NCI-H510A (cell line): ENCODE measurements at places on chromosomes 11 and 22.

DNA sequence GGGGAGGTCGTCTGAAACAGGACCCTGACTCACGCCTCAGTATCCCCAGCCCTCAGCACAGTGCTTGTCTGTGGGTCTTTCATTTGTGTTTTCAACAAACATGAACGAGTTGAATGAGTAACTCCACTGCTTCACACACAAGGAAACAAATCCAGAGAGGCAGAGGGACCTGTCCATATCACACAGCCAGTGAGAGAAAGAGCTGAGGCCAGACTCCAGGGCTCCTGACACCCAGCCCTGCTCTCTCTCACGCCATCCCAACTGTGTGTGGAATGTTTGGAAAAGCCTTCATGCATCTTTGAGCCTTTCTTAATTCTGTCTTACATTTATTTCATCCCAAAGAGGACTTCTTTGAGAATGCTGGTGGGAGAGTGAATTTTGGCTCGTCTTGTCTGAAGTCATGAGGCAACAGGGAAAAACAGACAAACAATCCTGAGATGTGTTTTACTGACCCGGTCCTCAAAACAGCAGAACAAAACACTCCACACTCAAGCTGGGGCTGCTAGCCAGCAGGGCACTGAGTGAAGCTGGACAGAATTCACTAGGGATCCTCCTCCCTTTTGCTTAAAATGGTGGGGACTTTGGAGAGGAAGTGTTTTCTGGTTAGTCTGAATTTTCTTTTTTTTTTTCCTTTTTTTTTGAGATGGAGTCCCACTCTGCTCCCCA lies 19.7 kb upstream of the ALG8 start:
- no peak for DNase-seq

DNA sequence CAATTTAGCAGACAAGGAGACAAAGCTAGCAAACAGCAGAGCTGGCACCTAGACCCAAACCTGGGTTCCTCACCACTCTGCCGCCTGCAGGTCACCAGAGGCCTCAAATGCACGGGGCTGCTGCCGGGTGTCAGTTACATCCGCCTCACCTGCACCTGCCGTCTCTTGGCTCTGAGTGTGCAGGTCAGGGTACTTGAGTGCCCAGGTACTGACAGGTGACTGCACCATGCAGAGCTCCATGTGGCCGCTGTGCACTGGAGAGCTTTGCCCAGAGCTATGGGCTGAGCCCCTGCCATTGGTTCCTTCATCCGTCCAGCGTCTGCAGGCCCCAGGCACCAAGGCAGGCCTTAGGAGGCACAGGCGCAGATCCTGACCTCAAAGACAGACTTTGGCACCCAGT lies 35.0 kb downstream of the PDGFB start:
- DNase-seq, result peak; percentile 90

DNA sequence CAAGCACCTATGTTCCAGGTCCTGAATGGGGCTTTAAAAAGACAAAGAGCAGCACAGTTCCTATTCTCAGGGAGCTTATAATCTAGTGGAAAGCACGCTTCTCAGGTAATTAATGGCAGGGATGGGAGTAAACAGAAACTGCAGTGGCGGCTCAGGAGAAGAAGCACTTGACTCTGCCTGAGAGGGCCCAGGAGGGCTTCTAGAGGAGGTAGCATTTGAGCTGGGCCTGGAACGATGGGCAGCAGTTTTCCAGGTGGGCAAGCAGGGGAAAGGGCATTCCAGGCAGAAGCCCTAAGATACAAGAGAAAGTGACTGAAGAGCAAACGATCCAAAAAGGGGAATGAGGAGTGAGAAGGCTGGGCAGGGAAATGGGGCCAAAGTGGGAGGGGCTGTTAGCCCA lies 37.1 kb upstream of the CHST1 start:
- DNase-seq, result no peak

DNA sequence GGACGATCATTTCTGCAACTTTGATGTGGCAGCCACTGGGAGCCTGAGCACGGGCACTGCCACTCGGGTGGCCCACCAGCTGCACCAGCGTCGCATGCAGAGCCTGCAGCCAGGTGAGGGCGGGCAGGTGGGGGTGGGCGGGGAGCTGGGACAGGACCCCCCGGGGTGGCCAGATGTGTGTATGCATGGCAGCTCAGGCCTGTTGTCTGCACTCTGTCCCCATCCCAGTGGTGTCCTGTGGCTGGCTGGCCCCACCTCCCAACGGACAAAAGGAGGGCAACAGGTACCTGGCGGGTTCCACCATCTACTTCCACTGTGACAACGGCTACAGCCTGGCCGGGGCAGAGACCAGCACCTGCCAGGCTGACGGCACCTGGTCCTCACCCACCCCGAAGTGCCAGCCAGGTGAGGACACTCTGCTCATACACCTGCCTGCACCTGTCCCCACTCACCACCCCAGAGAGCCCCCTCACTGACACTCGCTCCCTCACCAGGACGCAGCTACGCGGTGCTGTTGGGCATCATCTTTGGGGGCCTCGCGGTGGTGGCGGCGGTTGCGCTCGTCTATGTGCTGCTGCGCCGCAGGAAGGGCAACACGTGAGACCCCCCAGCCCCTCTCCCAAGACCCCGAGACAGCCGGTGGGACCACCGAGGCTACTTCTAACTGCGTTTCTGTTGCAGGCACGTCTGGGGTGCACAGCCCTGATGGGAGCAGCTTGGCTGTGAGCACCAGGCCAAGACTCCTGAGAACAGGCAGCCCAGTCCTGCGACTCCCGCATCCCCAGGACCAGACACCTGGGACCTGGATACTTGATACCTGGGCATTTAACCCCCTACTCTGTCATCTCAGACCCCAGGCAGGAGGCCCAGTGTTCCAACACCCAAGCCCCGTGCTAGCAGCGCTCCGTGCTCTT lies 6.7 kb downstream of the SUSD2 start:
- no peak for DNase-seq

- no peak for DNase-seq
Measured at GRCh38 chr22:38021206-38021605, 36.0 kb upstream of the PICK1 start.

DNA sequence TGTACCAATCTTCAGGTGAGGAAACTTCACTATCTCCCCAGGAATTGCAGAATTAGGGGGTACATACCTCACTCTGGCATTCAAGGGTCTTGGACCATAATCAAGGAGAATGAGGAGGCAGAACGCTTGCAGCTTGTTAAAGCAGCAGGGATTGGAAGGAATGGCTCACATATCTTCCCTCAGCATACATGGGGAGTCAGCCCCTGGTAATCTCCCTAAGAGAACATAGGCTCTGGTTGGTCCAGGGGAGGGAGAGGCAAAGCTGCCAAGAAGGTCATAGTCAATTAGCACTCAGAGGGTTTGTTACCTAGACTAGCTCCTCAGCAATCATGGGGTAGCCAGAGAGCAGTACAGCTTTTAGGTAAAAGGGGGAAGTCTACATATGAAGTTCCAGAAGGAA lies 256.8 kb downstream of the INSC start:
- no peak for DNase-seq

DNA sequence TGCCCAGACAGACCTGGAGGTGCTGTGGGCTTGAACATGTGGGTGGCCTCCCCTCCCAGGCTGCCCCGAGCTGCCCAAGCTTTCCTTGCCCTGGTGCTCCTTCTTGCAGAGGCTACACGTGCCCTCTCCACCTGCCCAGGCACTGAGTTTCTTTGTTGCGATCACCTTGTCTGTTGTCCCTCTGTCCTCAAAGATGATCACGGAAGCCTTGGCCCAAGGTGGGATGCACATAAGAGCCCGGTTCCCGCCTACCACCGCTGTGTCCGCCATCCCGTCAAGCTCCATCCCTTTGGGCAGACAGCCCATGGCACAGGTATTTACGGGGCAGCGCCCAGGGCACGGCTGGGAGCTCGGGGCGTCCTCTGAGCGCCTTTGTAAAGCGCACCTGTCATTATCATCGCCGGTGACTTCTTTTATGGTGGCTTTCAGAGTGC lies 67.5 kb downstream of the MED15 start:
- DNase-seq, result no peak

- no peak for DNase-seq
Measured at GRCh38 chr11:409600-410483, 5.0 kb downstream of the SIGIRR start.

DNA sequence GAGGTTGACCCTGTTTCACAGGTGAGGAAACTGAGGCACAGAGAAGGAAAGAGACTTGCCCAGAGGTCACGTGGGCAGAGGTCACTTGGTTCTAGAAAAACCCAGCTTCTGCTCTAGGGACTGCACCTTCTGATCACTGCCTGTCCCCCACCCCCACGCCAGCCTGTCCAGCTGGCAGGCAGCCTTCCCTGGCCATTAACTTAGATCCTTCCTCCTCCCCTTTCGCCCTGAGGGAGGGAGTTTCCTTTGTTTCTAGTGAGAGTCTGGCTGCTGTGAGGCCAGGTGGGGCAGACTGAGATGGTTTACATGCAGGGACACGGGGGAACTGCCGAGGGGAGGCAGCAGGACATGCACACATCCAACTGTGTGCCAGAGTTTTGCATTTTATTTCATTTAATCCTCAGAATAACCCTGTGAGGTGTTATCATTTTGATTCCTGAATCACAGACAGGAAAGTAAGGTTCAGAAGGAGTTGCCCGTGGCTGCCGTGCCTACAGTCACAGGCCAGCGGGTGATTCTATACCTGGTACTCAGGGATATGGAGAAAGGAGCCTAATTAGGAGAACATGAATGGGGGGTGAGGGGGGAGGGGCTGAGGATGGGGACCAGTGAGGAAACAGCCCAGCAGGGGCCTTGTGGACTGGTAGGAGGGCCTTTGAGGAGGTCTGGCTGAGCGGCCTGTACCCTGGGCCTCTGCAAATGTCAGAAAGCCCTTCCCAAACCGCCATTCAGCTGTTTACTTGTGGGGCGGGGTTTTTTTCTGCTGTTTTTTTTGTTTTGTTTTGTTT lies 3.4 kb downstream of the FAM83F start:
- DNase-seq, result peak; percentile 41

DNA sequence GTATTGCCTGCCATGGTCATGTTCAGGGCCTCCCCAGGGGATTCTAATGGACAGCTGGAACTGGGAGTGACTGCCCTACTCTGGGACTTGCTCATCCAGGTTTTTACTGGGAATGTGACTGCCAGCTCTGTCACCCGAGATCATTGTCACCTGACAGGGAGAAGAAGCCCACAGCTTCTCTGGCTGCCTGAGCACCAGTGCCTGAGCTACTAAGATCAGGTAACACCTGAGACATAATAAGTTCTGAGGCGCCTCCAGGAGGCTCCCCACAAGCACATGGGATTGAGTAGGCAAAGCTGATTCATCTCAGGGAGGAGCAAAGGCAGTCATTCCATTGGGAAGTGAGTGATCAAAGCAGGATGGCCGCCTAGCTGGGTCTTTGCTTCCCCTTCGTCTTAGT lies 84.2 kb upstream of the GALNT18 start:
- DNase-seq, result no peak

- DNase-seq, result peak; percentile 94
Measured at GRCh38 chr22:33565580-33565995, 354.7 kb downstream of the LARGE1 start.

- DNase-seq, result no peak
Measured at GRCh38 chr11:121435132-121435531, 17.0 kb upstream of the SORL1 start.

GRCh38 chr22:37232140-37232998 lies 11.7 kb downstream of the RAC2 start:
- DNase-seq, result no peak

GRCh38 chr11:119666463-119667131 lies 62.4 kb downstream of the NECTIN1 start:
- DNase-seq, result peak; percentile 32

- DNase-seq, result no peak
Measured at GRCh38 chr11:27282806-27283205, 80.2 kb downstream of the CCDC34 start.

- DNase-seq, result no peak
Measured at GRCh38 chr11:112902361-112903011, 58.7 kb upstream of the NCAM1 start.

DNA sequence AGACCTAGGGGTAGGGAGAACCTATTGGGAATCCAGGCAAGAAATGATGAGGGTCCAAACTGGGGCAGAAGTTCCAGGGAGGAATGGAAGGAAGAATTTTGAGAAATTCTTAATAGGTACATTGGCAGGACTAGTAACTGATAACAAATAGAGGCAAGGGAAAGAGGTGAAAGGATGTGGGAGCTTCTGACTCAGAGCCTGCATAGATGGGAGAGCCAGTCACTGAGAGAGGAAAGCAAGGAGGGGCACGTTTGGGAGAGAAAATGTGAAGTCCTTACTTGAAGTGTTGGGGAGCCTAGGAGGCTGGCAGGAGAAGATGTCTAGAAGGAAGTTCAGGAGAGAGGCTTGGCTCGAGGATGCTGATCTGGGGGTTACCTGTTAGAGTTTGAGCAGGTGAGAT lies 104.6 kb upstream of the NCAM1 start:
- no peak for DNase-seq

- peak; percentile 7 for DNase-seq
Measured at GRCh38 chr11:115497303-115497702, 6.9 kb downstream of the CADM1 start.

DNA sequence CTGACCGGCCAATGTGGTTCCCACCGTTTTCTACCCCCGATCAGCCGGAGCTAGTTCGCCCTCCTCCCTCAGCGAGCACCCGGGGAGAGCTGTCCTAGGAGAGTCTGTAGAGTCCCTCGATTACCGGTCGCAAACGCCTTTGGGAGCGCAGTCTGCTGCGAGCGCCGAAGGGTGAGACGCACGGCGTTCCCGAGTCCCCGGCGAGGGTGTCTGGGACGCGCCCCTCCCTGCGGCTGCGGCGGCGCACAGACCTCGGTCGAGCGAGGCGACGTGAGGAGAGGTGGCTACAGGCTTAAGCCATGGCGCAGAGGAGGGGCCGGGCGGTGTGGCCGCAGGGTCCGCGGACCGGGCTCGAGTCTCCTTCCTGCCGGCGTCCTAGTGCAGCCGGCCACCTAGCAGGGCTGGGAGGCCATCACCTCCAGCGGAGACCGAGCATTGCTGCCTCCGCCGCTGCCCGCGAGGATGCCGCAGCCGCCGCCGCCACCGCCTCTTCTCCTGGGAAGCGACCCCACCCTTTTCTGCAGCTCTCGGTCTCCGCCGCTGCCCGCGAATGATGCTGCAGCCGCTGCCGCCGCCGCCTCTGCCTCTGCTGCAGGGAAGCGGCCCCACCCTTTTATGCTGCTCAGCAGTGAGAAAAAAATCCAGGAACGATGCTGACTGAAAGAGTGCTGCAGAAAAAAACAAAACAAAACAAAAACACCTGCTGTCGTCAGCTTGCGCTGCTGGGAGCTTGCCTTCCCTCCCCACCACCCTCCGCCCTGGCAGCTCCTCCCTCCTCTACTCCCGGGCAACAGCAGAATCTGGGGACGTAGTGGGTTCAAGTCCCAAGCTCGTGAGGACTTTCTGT lies at the start of gene MAP6:
TSS of gene MAP6 (minus strand) at position 588 of the 847 bp plus-strand sequence. CDS start 669 bp downstream, outside the sequence.
- DNase-seq, result peak; percentile 53

- no peak for DNase-seq
Measured at GRCh38 chr11:129854232-129854805, 38.7 kb downstream of the TMEM45B start.

- no peak for DNase-seq
Measured at GRCh38 chr22:23786261-23786710, 480 bp upstream of the SMARCB1 start.
